NCI-H2081 (cell line): ENCODE measurements at places on chromosomes 6 and 20.

- DNase-seq = no peak
These were observed 30.7 kb upstream of the TMX4 start for GRCh38 chr20:8050157-8050837.

DNA sequence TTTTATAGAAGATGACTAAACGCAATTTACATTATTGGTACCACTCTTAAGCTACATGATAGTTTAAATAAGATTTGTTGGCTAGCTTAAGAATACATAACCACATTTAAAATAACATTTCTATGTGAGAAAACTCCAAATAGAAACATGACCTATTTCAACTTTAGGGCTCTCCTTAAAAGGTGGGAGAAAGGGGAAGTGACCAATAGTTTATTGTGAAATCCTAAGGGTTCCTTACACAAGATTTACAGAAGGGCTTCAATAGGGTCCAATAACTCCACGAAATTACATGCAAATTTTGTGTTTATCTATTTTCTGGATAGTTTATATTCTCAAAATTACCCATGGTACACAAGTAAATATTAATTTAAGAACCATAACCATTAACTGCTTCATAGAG is 91.6 kb upstream of the DST start:
- no peak for DNase-seq

- DNase-seq = no peak
These were observed 36.4 kb downstream of the MYLK4 start for GRCh38 chr6:2714111-2714895.

GRCh38 chr6:6712449-6713403 is 124.2 kb downstream of the LY86 start:
- DNase-seq = no peak

DNA sequence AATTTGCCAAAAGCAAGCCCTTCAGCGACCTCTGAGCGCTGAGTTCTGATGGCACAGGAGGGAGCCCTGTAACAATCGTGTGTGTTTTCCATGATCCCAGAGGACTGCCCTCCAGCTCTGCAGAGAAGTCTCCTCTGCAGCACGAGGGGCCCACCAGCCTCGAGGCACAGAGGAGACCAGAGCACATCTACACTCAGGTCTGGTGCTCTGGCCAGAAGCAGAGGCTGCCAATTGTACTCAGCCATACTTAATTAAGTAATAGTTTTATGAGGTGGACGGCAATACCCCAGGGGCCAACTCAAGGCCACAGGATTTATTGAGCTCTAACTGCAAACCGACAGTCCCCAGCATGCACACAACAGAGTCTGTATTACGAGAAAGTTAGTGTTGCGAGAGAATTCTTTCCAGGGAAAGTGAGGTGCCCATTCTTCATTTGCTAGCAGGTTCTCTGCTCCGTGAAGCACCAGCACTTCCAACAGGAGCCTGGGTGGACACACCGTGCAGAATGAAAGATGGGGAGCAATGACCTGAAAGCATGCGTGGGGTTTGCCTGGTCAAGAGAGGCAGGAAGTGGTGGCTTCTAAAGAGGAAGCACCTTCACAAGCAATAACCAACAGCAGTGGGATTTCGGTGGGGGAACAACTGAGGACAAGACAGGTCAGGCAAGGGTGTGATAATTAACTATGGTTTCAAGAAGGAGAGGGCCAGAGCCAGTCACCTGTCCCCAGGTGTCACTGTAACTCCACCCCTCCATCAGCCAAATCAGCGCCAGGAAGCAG is 92.8 kb upstream of the FOXC1 start:
- DNase-seq = no peak

DNA sequence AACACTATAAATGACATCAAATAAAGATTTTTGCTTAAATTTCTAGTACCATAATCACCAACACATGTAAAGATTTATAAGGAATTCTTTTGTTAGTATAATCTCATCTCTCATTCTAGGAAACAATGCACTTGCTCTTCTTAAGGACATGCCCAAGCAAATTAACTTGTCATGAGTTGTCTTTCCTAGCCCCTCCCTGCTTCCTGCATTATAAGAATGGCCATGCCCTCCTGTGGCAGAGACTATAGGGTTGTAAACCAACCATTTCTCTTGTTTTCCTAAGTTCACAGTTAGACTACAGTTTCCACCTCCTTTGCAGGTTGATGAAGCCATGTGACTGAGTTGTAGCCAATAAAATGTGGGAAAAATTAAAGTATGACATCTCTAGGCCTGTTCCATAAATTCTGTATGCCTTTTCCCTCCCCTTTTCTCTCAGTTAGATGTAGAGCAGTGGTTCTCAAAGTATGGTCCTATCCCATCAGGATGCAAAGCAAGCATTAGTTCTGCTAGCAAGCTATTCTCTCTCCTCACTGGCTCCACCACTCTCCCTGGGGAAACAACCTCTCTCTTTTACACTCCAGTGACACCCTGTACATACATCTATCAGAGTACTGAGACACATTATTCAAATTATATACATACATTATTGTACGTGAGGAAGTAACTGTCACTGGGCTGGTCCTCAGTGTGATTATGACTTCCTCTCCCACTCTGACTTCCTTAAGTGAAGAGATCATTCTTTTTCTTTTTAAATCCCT is 295.0 kb downstream of the PKHD1 start:
- no peak for DNase-seq

- no peak for DNase-seq
These were observed 661 bp upstream of the PPP1R14C start for GRCh38 chr6:150142097-150142669.
